CD4-positive, alpha-beta T cell treated with Interleukin-1 beta for 1 hour (primary cell): ENCODE measurements at places on chromosomes 4 and X.

DNA sequence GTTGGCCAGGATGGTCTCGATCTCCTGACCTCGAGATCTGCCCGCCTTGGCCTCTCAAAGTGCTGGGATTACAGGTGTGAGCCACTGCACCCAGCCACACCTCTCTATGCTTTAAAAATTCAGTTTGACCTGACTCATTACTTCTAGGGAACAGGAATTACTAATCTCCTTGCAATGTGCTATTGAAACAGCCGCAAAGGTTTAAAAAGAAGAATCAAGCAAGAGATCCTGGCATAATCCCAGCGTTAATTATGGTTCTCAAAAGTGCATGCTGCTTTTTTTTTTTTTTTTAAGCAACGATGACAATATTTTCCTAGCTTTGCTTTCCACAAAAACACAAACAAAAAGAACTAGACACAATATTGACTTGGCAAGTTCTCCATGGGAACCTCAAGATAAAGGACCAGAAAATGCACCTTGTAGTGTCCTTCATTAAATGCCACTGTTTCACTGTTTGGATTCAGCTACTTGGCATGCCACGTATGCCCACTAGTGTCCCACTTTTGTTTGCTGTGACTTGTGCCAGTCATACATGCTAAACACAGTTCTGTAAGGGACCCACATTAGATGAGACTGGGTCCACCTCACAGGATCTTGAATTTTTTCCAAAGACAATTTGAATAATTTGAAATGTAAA lies 112.6 kb upstream of the PPARGC1A start:
- no peak for DNase-seq

DNA sequence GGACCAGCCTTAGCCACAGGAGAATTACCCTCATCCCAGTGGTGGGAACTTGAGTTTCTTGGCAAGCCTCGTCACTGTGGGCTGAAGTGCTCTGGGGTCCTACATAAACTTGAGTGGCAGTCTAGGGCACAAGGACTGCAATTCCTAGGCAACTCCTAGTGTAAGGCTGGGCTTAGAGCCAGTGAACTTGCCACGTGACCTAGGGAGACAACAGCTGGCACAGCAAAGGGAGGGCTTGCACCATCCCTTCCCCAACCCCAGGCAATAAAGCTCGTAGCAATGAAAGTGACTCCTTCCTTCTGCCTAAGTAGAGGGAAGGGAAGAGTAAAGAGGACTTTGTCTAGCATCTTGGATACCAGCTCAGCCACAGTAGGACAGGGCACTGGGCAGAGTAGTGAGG lies 81.8 kb downstream of the TEX11 start:
- DNase-seq, result no peak

DNA sequence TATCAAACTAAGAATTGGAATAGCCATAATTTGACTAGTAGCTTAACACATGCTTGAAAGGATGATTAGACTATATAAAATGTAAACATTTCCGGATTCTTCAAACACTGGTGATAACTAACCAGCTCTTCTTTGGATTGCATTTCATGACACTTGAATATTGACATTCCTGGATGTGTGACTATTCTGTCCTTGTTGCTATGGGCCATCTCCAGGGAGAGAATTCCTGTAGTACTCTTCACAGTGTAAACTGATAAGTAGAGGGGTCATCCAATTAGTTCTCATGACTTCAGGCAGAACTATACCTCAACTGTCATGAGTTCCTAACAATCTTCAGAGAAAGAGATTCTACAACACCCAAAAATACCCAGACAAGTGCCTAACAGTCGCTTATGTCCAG lies 1026.7 kb upstream of the TENM3 start:
- no peak for DNase-seq

- DNase-seq, result no peak
Measured at GRCh38 chr4:168908851-168909273, 101.2 kb downstream of the CBR4 start.

DNA sequence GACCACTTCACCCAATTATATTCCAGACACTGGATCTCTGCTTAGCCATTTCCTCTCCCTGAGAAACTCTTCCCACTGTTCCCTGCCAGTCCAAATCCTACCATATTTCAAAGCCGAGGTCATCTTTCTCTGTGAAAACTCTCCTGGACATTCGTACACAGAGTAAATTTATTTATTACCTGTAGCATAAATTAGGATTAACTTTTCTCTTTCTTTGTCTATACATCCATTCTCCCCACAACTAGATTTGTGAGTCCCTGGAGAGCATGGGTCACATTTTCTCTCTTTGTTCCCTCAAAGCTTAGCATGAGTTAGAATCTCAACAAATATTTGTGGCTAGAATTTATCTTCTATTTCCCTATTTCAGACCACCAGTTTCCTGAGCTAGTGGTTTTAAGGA lies 27.8 kb upstream of the SMIM10 start:
- no peak for DNase-seq

DNA sequence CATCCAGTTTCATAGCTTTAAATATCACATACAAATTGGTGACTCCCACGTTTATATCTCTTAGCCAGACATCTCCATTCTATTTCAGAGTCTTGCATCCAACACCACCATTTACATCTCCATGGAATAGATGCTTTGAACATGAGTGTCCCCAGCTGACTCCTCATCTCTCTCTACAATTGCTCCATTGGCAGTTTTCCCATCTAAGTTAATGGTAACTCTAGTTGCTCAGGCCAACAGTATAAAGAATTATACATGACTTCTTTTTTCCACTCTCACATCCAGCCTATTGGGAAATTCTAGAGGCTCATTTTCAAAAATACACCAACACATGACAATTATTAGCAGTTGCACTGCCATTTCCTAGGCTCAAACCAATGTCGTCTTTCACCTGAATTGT lies 388.2 kb downstream of the STIM2 start:
- no peak for DNase-seq

GRCh38 chr4:79980448-79980847 lies 92.6 kb downstream of the ANTXR2 start:
- no peak for DNase-seq

- DNase-seq, result no peak
Measured at GRCh38 chr4:177263818-177264217, 45.9 kb upstream of the NEIL3 start.

DNA sequence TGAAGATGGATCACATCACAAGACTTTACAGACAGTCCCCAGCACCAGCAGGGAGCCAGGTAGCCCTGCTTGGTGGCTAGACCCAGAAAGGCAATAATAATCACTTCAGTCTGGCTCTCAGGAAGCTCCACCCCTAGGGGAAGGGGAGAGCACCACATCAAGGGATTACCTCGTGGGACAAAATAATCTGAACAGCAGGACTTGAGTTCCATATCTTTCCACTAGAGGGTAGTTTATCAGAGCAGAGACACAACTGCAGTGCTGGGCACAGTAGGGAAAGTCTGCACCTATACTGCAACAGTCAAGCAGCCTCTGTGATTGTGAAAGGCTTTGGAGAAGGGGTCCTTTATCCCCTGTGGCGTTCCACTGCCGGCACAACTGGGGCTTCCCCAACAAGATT lies 547.0 kb upstream of the POU3F4 start:
- DNase-seq, result no peak

DNA sequence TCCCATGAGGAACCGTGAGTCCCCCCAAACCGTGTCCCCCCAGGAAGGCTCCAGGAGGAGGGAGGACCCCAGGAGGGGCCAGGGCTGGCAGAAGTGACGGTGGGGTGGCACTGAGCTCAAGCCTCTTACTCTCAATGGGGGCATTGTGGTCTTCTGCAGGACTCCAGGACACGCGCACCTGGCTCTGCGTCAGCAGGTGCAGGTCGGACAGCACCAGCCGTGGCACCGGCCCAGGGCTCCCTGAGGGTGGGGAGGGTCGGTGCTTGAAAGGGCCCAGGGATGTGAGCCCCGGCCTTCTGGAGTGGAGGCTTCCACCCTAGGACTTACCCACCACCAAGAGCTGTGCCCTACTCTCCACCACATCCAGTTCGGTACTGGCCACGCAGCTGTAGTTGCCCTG lies 18.3 kb downstream of the L1CAM start:
- DNase-seq, result no peak

DNA sequence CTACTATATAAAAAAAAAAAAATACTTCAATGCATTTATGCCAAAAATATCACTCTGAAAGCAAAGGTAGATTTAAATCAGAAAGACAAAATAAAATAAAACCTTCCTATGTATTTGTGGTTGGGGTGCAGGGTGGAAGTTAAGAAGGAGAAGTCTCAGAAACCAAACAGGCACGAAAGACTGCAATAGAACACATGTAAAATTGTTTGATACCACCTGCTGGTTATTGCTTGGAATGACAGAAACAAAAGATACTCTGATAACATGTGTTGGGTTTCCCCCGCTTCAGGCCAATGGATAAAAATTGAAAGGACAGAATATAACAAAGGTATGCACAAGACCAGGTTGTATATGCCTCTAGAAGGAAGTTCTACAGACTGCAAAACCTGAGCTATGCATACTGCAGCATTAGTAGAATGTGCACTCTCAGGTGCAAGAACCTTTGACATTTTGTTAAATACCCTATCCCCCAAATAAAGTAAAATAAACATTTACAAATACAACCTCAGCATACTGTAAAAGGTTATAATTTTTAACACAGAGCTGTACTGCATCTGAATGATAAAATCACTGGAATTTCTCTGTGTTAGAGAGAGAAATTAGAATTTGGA lies 118.8 kb downstream of the GABRA2 start:
- no peak for DNase-seq

DNA sequence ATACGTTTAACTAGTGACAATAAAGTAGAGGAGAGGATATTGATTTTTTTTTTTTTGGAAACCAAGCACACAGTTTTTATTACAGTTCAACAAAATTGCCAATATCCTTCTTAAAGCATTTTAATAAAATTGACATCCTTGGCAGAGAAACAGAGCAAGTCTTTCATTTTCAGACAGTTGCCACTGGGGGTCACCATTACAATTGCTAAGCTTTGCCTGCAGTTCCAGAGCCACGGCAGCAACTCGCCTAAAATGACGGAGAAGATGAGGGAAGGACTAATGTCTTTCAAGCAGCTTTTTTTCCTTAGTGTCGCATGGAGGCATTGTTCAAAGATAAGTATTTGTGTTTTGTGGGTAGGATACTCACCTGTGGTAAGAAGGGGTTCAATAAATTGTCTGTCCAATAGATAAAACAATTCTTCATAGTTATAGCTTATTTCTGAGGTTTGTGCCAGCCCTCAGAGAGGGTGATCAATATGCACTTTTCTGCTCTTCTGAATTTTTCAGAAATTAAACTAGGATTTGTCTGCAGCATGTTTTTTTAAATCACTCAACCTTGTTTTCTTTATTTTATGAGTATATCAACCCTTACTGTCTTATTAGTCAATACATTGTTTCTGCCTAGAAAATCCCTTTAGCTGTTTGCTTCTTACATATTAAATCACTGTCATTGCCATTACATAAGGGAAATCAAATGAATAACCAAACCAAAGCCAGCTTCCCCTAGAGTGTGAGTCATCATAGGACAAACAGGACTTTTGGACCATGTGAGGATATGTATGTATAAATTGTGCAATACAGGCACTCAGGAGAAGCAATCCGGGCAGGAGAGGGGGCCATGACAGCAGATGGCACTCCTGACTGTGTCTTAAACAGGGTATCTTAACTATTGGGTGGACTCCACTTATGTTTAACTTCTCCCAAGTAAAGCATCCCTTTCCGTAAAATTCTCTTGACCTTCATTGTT lies 508.1 kb upstream of the ARX start:
- DNase-seq, result no peak

DNA sequence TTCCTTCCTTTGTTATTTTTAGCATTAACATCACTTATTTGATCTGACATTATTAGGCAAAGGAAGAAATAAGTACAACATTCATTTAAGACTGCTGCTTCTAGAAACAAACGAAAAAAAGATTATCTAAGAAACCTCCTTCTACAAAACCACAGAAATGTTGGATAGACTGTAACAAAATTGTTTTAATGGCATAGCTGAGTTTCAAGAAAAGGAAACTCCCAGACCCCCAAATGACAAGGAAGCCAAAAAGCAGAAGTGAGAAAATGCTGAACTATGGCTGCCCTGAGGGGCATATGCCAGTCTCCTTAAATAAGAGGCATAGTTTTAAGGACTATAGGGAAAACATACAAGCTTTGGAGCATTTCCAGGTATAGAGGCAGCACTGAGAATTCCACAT lies 1431.6 kb upstream of the TENM3 start:
- no peak for DNase-seq

GRCh38 chrX:20347481-20347880 lies 80.8 kb upstream of the RPS6KA3 start:
- DNase-seq, result no peak

GRCh38 chrX:137342969-137343368 lies 223.0 kb upstream of the ZIC3 start:
- no peak for DNase-seq

GRCh38 chr4:26206339-26206738 lies 114.5 kb upstream of the RBPJ start:
- no peak for DNase-seq

GRCh38 chr4:137471461-137471860 lies 60.8 kb downstream of the PCDH18 start:
- DNase-seq, result no peak

DNA sequence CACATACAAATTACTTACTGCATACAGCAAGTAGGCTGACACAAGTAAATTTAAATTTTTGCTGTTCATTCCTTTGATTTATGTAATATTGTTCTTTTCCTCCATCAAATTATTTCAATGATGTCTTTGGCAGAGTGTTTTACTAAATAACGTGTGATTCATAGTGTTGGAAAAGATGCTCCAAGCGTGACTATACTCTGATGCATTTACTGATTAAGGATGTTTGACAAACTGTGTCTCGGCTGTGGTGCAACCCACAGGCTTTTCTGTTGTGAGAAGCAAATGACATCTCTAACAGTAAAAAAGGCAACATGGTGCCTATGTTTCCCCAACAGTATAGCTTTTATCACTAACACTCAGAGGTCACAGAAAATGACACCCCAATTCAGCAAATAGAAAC lies 540.9 kb downstream of the PPP4R3C start:
- DNase-seq, result no peak

DNA sequence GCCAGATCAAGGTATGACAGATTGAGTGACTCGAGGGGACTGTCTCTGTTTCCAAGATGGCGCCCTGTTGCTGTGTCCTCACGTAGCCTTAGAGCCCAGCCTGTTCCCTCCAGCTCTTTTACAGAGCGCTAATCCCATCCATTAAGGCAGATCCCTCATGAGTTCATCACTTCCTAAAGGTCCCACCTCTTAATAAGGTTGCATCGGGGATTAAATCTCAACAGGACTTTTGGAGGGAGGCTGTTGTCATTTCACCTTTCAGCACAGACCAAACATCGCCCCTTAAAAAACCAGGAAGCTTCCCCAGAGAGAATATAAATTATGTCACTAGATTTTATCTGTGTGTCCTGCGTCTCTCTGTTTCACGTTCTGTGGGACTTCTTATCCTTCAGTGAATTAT lies 32.6 kb upstream of the DHRSX start:
- DNase-seq, result no peak

DNA sequence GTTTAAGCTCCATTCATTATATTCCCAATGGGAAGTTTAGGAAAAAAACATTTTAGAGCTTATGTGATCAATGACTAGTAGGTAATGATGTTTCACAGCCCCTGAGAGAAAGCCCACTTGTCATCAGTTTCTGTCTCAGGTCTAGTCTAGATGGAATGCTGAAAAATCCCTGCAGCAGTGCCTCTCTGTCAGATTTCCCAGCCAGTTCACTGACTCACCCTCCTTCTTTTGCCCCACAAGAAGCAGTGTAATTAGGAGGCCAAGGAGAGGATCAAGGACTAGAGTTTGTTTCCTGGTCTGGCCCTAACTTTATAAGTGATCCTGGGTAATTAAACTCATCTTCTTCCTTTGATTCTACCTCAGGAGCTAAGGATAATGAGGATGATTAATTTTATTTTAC lies 118.7 kb upstream of the ANXA3 start:
- no peak for DNase-seq

GRCh38 chrX:53374222-53374820 lies 48.1 kb downstream of the SMC1A start:
- DNase-seq, result peak; percentile 9

- DNase-seq, result peak; percentile 48
Measured at GRCh38 chr4:152063621-152064240, 302.9 kb upstream of the GATB start.
